ENCODE measurements at places on chromosomes 1 and 21.

DNA sequence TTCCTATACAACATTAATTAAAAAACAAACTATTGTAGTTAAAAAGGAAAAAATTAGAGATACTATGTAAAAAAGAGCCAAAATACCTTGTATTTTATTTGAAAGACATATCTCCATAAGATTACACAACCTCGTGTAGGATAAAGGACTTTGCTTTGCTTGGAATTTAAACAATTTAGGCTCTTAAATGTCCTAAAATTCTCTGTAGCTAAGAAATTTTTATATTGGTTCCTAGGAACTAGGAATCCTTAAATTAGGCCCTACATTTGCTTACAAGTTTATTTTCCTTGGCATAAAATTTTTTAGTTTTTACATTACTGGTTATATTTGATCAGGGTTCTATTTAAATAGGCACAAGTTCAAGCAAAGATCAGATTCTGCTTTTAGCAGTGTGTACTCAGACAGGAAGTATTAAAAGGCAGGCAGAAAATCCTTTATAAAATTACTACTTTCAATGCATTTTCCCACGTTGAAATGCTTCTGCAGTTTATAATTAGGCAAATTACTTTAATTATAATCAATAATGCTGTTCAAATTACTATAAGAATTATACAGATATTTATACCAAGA is 3.4 kb upstream of the ANGPTL3 start:
- no peaks in the 10 kb centered on the region for H3K4me1 ChIP-seq
- no peak overlapping the region for H3K27ac ChIP-seq
- H3K36me3 ChIP-seq = no peaks in the 10 kb centered on the region
- no peak overlapping the region for H3K4me3 ChIP-seq
- DNase-seq = no peak

DNA sequence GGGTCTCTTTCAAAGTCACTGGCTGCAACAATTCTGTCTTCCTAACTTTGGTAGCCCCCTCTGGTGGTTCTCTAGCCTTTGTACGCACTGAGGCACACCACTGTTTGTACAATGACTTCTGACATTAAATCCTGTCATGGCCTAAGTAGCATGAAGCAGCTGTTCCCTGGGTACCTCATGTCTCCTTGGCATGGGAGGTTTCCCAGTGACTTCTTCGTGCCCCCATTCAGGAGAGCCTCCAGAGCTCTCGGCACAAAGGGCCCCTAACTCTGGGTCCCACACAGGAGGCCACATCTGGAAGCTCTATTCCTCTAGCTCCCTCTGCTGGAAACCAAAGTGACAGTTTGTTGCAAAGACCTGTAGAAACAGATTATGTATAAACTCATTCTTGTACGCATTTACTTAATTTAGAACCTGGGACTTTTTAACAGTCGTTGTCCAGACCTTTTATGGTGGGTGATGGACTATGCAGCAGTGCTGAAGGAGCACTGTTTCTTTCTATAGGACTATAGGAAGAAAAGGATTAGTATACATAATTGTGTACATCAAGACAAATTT is 13.4 kb downstream of the SWT1 start:
- H3K4me3 ChIP-seq = no peak overlapping the region
- no peaks in the 10 kb centered on the region for H3K27me3 ChIP-seq
- H3K27ac ChIP-seq = no peak overlapping the region
- DNase-seq = peak; percentile 11
- no peaks in the 10 kb centered on the region for H3K4me1 ChIP-seq
- peaks cover 7% of the 10 kb centered on the region for H3K36me3 ChIP-seq

- no peaks in the 10 kb centered on the region for H3K36me3 ChIP-seq
- H3K27me3 ChIP-seq = no peaks in the 10 kb centered on the region
- no peak overlapping the region for H3K4me3 ChIP-seq
- no peak for DNase-seq
Measured at GRCh38 chr1:40658751-40659648, 6.5 kb downstream of the RIMS3 start.

DNA sequence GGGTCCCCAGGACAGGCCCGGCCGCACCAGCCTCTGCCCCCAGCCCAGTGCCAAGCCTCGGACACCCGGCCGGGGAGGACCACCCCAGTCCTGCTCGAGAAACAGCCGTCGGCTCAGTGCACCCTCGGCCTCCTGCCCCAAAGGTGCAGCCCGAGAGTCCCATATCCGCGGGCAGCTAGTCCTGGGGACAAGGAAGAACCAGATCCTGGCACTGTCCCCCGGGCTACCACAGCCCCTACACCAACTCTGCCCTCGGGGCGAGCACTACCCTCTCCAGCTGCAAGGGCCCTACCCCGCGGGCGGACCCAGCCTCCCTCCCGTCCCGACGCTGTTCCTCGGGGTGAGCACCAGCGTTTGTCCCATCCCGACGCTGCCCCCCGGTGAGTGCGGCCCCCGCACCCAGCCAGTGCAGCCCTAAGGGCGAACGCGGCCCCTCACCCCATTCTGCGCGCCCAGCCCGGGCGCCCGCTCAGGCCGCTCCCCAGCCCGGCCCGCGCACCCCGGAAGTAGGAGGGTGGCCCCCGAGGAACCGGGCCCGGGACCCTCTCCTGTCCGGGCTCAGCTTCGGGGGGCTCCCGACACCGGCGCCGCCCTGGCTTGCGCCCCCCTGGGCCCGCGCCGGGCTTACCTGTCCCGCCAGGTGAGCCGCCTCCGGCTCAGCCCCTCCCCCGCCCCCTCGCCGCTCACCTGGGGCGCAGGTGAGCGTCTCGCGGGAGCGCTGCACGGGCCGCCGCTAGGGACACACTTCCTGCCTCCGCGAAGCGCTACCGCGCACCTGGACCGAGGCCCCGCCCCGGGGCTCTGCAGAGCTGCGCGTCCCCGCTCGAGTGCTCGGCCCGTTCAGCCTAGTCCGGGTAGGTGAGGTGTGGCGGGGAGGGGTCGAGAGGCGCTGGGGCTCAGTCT is at the start of gene KDF1:
Gene KDF1, minus strand, starts transcription at position 747 of the 903 bp plus-strand sequence. CDS start 8,088 bp downstream, outside the sequence.
- no peaks in the 10 kb centered on the region for H3K27me3 ChIP-seq
- H3K4me1 ChIP-seq = peaks cover 8% of the 10 kb centered on the region
- peak within 1 kb of the TSS; percentile 99 for H3K4me3 ChIP-seq
- no peaks in the 10 kb centered on the region for H3K36me3 ChIP-seq

DNA sequence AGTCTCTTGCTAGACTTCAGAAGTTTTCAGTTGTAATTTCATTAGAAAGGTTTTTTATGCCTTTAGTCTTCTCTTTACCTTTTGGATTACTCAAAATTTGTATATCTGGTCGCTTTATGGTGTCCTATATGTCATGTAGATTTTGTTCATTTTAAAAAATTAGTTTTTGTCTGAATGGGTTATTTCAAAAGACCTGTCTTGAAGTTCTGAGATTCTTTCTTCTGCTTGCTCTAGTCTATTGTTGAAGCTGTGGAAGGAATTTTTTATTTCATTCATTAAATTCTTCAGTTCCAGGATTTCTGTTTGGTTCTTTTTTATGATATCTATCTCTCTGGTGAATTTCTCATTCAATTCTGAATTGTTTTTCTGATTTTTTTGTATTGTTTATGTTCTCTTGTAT is 46.5 kb upstream of the GCLM start:
- no peak overlapping the region for H3K27ac ChIP-seq
- H3K4me3 ChIP-seq = no peak overlapping the region
- no peak for DNase-seq
- peaks cover 3% of the 10 kb centered on the region for H3K4me1 ChIP-seq
- no peaks in the 10 kb centered on the region for H3K36me3 ChIP-seq
- no peaks in the 10 kb centered on the region for H3K27me3 ChIP-seq

GRCh38 chr1:18793164-18793563 is 66.3 kb downstream of the TAS1R2 start:
- H3K36me3 ChIP-seq = no peaks in the 10 kb centered on the region
- no peak for DNase-seq
- H3K4me1 ChIP-seq = no peaks in the 10 kb centered on the region
- no peaks in the 10 kb centered on the region for H3K27me3 ChIP-seq
- no peak overlapping the region for H3K4me3 ChIP-seq
- H3K27ac ChIP-seq = no peak overlapping the region

DNA sequence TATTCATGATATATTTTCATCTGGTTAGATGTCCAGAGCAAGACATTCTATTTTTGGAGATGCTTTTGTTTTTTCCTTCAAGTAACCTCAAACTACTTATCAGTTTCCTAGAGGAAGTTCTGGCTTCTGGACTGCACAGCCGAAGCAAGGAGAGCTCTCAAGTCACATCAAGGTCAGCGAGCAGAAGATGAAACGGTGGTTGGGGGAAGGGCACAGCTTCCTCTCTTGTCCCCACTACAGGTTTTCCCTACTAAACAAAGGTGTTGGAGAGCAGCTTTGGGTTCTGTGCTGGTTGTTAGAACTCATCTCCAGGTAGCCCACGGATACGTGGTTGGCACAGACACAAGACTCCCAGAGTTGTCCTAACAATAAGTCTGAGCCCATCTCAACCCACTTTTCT is 5.1 kb upstream of the PLEKHO1 start:
- peaks cover 3% of the 10 kb centered on the region for H3K27me3 ChIP-seq
- no peak overlapping the region for H3K27ac ChIP-seq
- H3K4me3 ChIP-seq = no peak overlapping the region
- no peaks in the 10 kb centered on the region for H3K36me3 ChIP-seq
- peaks cover 3% of the 10 kb centered on the region for H3K4me1 ChIP-seq
